ENCODE measurements at places on chromosomes 4 and X. TPM values are rescaled to one million over a fixed set of nuclear protein-coding genes. Genes with fewer than 3 reads are reported as not detected.

DNA sequence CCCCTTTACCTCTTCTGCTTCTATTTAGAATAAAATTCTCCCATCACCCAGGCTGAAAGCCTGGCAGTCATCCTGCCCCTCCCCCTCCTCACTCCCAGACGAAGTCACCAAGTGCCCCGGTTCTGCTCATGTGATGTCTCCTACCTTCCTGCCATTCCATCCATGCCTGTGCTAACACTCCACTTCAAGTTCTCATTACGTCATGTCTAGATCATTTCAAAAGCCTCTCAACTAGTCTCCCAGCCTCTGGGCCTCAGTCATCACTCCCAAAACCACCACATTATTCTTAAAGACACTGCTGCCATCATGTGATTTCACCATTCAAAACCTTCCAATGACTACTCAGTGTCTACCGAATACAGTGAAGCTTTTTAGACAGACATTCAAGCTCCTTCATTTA, 17.2 kb upstream of the HOPX start:
- H3K27ac ChIP-seq: no peak overlapping the region
- DNase-seq: no peak
- no peaks in the 10 kb centered on the region for H3K36me3 ChIP-seq
- no peaks in the 10 kb centered on the region for H3K4me1 ChIP-seq
- no peak overlapping the region for H3K4me3 ChIP-seq

- no peak overlapping the region for H3K4me3 ChIP-seq
- no peak overlapping the region for H3K27ac ChIP-seq
- no peaks in the 10 kb centered on the region for H3K36me3 ChIP-seq
- H3K4me1 ChIP-seq: no peaks in the 10 kb centered on the region
These were observed 326.6 kb upstream of the F9 start for GRCh38 chrX:139203651-139204570.

DNA sequence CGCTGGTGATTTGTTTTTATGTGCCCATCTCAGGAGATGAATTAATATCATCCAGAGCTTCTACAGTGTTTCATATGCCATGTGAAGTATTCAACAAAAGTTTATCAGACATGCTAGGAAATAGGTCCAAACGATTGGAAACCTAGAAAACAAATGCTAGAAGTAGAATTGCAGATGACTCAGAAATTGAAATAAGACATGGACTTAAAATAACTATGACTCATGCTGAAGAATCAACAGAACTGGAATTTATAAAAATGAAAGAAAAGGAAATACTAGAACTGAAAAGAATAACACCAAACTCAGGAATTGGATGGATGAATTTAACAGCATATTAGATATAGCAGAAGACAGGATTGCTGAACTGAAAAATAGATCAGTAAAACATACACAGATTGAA, 172.7 kb upstream of the GIMD1 start:
- no peak overlapping the region for H3K27ac ChIP-seq
- H3K27me3 ChIP-seq: no peaks in the 10 kb centered on the region
- no peaks in the 10 kb centered on the region for H3K4me1 ChIP-seq
- H3K4me3 ChIP-seq: no peak overlapping the region
- no peak for DNase-seq

DNA sequence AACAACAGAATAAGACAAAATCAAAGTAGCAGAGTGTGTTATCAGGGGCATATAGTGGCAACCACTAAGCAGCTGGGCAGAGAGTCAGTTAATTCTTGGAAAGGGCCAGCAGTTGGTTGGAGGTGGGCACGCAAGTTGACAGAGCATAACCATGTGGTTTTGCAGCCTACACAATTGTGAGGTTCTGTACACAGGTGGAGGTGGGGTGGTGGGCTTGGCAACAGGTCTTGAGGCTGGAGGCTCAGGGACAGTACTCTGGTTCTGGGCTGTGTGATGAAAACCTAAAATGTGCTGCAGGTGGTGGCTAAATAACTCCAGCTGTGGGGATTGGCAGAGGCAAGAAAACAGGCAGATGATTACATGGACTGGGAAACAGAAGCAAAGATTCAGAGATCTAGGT, 1112.7 kb downstream of the PDHA2 start:
- H3K4me1 ChIP-seq: no peaks in the 10 kb centered on the region
- no peak for DNase-seq
- H3K27ac ChIP-seq: no peak overlapping the region
- H3K36me3 ChIP-seq: no peaks in the 10 kb centered on the region

GRCh38 chr4:179110816-179111215, 1668.6 kb upstream of the AGA start:
- no peak for DNase-seq
- H3K27ac ChIP-seq: no peak overlapping the region
- no peaks in the 10 kb centered on the region for H3K36me3 ChIP-seq

- H3K36me3 ChIP-seq: no peaks in the 10 kb centered on the region
- H3K27me3 ChIP-seq: no peaks in the 10 kb centered on the region
- no peak overlapping the region for H3K4me3 ChIP-seq
- DNase-seq: no peak
These were observed 106.3 kb downstream of the FAM53A start for GRCh38 chr4:1577822-1578217.

GRCh38 chrX:123481913-123482851, 250.7 kb downstream of the THOC2 start:
- H3K27ac ChIP-seq: no peak overlapping the region
- DNase-seq: no peak
- H3K36me3 ChIP-seq: no peaks in the 10 kb centered on the region
- no peaks in the 10 kb centered on the region for H3K27me3 ChIP-seq

- peaks cover 10% of the 10 kb centered on the region for H3K36me3 ChIP-seq
- H3K27me3 ChIP-seq: no peaks in the 10 kb centered on the region
- no peak for DNase-seq
- peak overlapping the region; percentile 85 for H3K27ac ChIP-seq
- peaks cover 35% of the 10 kb centered on the region for H3K4me1 ChIP-seq
These were observed 385 bp downstream of the LYAR start for GRCh38 chr4:4289597-4289940.

DNA sequence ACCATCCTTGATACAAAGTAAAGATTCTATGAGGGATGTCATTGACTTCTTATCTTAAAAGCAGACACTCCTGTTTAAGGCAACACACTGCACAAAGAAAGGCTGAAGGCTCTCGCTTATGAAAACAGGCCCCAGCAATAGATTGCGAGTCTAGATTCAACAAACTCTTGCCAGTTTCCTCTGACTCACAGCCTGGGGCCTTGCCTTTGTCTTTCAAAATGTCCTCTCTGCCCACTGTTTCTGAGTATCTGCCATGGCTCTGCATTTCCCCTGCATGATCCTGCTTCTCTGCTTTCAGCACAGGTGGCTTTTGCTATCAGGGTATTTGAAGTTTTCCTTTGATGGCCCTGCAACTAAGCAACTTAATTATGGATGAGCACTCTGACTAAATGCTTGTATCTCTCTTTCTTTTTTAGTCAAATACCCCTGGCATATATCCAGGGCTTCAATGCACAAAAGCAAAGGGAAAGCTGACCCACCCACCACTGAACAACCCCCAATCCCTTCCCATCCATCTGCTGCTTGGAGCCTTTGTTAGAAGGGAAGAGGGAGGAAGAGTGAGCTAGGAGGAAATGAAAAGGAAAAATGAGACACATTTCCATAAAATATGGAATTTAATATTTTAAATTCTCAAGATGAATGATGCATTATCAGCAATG, 32.2 kb downstream of the NDP start:
- H3K27ac ChIP-seq: no peak overlapping the region
- no peak for DNase-seq
- no peaks in the 10 kb centered on the region for H3K36me3 ChIP-seq
- H3K4me3 ChIP-seq: no peak overlapping the region
- H3K4me1 ChIP-seq: no peaks in the 10 kb centered on the region

DNA sequence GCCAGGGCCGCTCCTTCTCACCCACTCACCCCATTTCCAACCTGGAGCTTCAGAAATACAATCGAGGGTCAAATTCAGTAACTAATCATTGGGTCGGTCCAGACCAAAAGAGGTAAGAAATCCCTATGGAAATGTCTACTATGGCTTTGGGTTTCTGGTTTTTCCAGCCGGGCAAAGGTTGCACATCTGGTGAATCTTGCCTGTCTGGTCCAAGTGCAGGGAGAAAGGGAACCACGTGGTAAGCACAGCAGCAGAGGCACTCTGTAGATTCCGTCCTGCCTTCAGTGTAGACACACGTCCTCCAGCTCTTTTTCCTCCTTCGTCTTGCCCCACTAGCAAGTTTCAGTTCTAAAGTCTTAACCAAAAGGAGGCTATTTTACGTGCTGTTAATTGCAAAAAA, 218.0 kb upstream of the JADE1 start:
- no peak overlapping the region for H3K27ac ChIP-seq
- H3K4me1 ChIP-seq: no peaks in the 10 kb centered on the region
- no peak overlapping the region for H3K4me3 ChIP-seq
- DNase-seq: no peak

DNA sequence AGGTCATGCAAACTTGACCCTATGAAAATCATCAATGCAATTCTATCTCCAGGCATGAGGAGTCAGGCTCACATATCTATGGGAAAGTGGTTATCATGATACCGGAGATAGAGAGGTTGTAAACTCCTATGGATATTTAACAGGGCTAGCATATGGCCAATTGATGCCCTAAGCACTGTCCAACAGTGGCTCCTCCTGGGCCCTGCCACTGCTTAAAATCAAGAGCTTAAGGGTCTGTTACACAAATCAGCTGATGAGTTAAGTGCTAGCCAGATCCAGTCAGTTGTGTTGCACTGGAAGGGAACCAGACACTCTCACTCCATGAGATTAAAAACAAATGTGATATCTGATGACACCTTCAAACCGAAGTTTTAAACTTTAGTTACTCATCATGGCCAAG, 337.6 kb downstream of the STIM2 start:
- DNase-seq: no peak
- no peaks in the 10 kb centered on the region for H3K36me3 ChIP-seq
- no peaks in the 10 kb centered on the region for H3K4me1 ChIP-seq
- H3K27ac ChIP-seq: no peak overlapping the region

GRCh38 chr4:174394915-174395314, 111.2 kb downstream of the CEP44 start:
- no peak for DNase-seq
- H3K27ac ChIP-seq: no peak overlapping the region
- no peak overlapping the region for H3K4me3 ChIP-seq
- no peaks in the 10 kb centered on the region for H3K27me3 ChIP-seq

DNA sequence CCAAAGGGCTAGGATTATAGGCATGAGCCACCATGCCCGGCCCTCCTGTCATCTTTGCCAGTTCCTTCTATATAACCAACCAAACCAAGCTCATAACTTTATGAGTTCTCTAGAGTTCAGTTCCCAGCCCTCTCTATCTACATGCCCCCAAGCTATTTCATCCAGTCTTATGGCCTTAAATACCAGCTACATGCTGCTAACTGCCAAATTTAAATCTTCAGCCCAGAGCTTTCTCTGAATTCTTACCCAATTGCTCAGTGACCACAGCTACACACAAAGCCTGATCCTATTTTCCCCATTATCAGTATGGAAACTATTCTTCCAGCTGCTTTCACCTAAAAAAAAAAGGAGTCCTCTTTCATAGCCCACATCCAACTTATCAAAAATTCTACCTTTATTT, 23.1 kb downstream of the TMEM184C start:
- no peak for DNase-seq
- no peaks in the 10 kb centered on the region for H3K27me3 ChIP-seq
- no peaks in the 10 kb centered on the region for H3K4me1 ChIP-seq

GRCh38 chr4:2832309-2832980, 11.2 kb upstream of the ADD1 start:
- no peak overlapping the region for H3K27ac ChIP-seq
- DNase-seq: peak; percentile 41
- H3K4me1 ChIP-seq: peaks cover 37% of the 10 kb centered on the region
- H3K4me3 ChIP-seq: no peak overlapping the region
- H3K36me3 ChIP-seq: no peaks in the 10 kb centered on the region

DNA sequence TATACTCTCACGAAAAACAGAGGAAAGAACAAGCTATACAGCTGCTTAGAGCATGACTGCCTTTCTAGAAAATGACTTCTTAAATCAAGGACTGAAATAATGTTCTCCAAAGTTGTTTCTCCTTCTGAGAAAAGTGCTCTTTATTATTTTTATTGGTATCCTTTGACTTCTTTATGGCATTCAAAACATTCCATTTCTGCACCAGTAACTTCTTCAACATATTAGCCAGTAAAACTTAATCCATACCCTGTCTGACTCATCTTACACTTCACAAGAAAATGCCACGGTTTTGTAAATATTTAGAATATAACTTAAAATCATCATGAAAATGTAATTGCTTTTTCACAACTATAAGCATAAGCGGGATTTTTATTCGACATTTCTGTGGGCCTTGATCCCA, 180.4 kb downstream of the NR3C2 start:
- no peak overlapping the region for H3K27ac ChIP-seq
- no peak for DNase-seq
- no peaks in the 10 kb centered on the region for H3K36me3 ChIP-seq

DNA sequence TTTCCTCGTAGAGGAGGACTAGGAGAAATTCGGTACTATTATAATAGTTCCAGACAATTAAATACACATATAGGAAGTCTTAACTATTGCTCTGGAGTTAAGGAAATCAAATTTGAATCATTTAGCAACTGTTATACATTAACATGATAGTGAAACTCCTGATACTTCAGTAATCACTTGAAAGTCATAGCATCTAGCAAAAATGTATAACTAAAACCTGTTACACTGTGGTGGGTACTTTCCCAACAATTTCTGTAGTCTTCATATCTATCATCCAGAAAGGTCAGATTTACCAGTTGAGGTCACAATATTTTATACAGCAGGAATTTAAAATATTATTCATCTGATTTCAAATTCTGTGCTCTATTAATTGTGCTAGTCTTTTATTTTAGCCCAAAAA, 669.6 kb upstream of the PCDH10 start:
- H3K4me3 ChIP-seq: no peak overlapping the region
- H3K27me3 ChIP-seq: no peaks in the 10 kb centered on the region
- no peak overlapping the region for H3K27ac ChIP-seq
- no peaks in the 10 kb centered on the region for H3K4me1 ChIP-seq
- no peaks in the 10 kb centered on the region for H3K36me3 ChIP-seq

DNA sequence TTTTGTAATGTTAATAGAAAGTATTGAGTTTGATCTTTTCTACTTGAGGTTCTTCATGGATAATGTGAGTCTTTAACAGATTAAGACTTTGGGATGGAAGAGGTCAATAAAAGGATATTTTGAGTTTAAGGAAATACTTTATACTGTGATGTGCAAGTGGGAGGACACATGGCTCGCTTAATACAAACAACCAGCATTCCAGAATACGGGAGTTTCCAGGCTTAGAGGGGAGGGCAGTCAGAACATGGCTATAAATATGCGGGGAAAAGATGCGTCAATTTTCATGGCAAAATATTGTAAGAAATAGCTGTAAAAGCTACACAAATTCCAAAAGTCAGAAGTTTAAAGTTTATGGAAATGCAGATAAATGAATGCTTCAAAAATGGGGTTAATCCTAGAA, 192.3 kb downstream of the AASDH start:
- H3K4me3 ChIP-seq: no peak overlapping the region
- H3K27ac ChIP-seq: no peak overlapping the region
- no peaks in the 10 kb centered on the region for H3K27me3 ChIP-seq

GRCh38 chr4:150268444-150268843, 190.2 kb downstream of the DCLK2 start:
- H3K4me3 ChIP-seq: no peak overlapping the region
- no peak overlapping the region for H3K27ac ChIP-seq
- H3K27me3 ChIP-seq: no peaks in the 10 kb centered on the region
- H3K4me1 ChIP-seq: no peaks in the 10 kb centered on the region
- DNase-seq: no peak

The PARM1 gene
- not detected for polyA plus RNA-seq

The TMPRSS11A gene
- polyA plus RNA-seq: not detected

The KCNE5 gene
- polyA plus RNA-seq: 0.14 TPM

The SMIM43 gene
- 0.23 TPM for polyA plus RNA-seq

The ADH7 gene
- polyA plus RNA-seq: not detected

Measured in CD8-positive, alpha-beta memory T cell (primary cell).